ENCODE measurements at places on chromosomes 3 and 15. TPM values are rescaled to one million over a fixed set of nuclear protein-coding genes. Genes with fewer than 3 reads are reported as not detected.

The STRIT1 gene
- polyA plus RNA-seq: 1.6 TPM

DNA sequence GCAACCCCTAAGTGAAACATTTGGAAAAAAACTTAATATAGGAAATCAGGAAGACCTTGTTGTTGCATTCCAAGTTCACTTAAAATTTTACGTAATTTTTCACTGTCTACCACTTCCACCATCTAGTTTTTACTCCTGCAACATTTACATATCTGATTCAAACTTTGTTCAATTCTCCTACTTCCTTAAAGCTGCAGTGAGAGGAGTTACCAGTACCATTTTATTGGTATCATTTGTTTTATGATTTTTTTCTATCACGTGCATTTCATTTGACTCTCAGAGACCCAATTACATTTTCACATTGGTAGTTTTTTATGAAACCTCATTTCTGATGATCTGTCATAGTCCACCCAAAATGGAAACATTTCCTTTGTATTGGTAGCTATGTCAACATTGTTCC lies 284.9 kb upstream of the MDFIC2 start:
- no peak for DNase-seq

DNA sequence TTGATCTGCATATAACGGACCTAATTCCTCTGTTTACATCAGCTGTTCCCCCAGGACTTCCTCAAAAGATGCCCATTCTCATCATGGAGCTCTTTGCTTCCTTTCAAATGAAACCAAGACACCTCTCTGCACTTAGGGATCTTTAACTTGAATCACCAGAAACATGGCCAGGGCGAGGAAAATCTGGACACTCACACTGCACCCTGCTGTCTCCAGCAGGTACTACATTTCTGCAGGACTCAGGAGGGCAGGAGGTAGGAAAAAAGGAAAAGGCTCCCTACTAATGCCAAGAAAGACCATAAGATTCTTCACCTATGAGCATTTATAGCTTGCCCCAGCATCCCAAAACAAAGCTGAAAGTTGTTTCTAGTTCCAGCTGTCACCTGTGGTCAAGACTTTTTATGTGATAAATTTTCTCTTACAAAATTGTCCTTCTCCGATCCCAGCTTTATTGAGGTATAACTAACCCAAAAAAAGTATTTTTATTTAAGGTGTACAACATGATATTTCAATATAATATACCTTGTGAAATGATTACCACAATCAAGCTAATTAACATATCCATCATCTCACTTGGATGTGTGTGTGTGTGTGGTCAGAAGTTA lies 87.3 kb upstream of the C15orf61 start:
- peak; percentile 47 for DNase-seq

- DNase-seq: no peak
Observed at GRCh38 chr3:50388720-50389413, 29.5 kb upstream of the TMEM115 start.
